NCI-H774 (cell line): ENCODE measurements at places on chromosomes 4 and X.

DNA sequence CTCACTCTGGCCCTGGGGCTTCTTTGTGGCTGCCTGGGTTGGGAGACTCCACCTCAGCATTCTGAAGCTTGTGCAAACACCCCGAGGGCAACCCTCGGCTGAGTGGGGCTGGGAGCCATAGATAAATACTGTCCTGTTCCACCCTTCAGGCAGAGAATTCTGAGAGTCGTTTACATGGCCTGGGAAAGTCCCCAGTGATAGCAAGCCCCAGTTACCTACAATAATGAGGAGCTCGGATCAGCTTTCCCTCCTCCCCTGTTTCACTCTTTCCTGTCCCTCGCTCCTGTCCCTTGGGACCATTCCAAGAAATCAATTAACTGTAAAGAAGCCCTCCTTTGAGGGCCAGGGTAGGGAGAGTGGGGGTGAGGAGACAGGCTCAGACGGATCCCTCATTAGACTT, 31.6 kb upstream of the DDX3X start:
- DNase-seq, result no peak

DNA sequence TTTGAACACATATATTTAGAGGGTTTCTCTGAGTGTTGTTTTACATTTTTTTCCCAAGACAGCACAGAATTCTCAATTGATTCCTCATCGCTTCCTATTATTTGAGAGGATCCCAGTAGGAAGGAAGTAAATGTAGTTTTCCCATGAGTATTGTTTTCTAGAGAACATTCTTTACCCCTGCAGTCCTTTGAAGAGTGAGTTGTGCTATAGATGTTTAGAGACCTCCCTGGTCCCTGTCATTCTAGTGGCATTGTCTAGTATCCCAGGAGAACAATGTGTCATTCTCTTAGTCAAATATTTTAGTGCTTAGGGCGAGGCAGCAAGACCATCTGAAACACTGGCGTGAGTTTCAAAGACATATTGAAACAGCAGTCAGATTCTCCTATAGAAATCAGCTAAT, 32.5 kb downstream of the SORBS2 start:
- no peak for DNase-seq

DNA sequence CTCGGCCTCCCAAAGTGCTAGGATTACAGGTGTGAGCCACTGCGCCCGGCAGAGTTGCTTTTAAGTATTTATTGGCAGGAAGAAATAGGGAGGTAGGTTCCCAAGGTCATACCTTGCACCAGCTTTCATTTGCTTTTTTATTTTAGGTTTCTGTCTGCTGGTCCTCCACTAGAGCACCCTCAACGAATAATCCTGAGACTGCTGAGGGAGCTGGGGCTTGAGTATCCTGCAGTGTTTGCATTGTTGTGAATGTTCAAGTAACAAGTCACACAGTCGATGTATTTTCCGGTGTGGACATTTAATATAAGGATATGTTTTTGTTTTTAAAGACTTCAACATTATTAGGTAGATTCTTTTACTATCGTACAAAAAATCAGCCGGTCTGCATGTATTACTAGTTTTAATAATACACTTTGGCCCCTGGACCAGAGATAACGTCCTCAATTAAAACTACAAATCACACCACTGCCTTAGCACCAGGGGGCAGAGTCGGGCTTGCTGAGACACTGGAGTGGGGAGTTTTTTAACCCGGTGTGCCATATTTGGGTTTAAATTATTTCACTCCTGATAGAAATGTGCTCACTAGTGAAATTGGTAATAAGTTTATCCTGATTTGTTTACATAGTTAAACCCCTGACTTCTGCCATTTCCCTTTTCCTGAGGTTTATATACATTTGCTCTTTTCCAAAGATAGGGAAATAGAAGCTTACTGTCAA, 11.6 kb downstream of the SMIM20 start:
- peak; percentile 19 for DNase-seq

GRCh38 chrX:118973389-118974087, 880 bp upstream of the LONRF3 start:
- no peak for DNase-seq

- peak; percentile 74 for DNase-seq
These were observed 15.0 kb downstream of the SCARB2 start for GRCh38 chr4:76198411-76199237.

GRCh38 chrX:2703991-2704369, 12.9 kb downstream of the CD99 start:
- no peak for DNase-seq
